GM12892 (cell line): ENCODE measurements at places on chromosomes 3 and 15.

GRCh38 chr3:100426067-100426682 lies 24.8 kb downstream of the LNP1 start:
- DNase-seq: no peak

DNA sequence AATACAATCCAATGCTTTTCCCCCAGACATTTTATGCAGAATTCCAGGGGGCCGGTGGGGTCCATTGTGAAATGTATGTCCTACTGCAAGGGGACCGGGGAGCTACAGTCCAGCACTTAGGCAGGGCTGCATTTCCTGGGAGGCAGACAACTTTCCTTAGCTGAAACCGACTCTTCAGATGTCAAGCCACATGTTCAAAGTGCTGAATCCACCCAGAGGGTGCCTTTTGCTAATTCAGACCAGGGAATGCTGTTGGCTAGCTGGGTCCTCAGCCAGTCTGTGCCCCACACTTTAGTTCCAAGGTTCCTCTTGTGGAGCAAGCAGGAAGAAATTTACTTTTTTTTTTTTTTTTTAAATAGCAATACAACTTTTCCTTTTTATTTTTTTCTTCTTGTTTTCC lies 219.5 kb upstream of the LRTM1 start:
- no peak for DNase-seq

DNA sequence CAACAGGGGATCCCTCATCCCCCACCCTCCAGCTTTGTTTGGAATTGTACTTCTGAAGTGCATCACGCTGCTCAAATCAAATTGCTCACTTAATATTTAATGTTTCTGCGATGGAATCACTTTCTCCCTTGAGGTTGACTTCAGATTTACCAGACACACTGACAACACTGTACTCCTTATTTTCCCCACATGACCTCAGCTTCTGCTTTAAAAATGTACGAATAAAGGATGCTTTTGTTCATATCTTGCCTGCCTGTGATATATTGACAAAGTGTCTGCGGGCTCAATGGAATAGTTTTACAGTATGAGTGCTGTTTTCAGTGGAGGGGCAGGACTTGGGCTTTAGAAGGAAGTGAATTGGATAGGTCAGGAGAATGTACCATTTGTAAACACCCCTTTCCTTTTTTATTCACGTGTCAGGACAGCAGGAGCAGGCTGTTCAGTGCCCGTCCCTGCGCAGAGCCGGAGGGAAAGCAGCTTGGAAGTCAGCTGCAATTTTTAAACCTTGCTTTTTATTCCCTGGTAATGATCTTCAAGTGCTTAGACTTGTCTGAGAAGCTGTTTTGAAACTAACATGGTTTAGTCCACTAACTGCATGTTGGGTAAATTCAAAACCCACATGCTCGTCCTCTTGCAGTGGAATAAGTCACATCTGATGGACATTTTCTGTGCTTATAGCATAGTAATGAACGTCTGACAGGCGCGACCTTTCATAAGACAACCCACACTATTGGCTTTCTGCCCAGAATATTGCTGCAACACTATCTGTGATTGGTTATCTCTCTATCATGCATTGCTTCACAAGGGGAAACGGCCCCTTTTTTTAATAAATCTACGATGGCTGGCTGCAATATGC lies 29.9 kb downstream of the MBNL1 start:
- no peak for DNase-seq

DNA sequence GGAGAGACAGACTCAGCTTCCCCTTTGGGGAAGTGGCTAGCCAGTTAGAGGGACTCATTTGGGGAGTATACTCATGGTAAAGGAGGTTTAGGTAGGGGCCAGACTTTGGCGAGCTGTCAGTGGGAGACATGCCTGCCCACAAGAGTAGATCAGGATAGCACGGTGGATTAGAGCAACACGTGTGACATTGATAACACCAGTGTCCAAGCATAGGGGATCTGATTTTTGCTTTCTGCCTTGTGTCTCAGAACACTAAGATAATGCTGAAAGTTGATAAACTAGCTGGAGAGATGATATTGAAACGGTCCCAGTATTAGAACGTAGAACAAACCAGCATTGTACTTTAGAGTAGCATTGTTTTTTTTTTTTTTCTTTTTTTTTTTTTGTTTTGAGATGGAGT lies 25.9 kb downstream of the MAP6D1 start:
- DNase-seq: no peak

DNA sequence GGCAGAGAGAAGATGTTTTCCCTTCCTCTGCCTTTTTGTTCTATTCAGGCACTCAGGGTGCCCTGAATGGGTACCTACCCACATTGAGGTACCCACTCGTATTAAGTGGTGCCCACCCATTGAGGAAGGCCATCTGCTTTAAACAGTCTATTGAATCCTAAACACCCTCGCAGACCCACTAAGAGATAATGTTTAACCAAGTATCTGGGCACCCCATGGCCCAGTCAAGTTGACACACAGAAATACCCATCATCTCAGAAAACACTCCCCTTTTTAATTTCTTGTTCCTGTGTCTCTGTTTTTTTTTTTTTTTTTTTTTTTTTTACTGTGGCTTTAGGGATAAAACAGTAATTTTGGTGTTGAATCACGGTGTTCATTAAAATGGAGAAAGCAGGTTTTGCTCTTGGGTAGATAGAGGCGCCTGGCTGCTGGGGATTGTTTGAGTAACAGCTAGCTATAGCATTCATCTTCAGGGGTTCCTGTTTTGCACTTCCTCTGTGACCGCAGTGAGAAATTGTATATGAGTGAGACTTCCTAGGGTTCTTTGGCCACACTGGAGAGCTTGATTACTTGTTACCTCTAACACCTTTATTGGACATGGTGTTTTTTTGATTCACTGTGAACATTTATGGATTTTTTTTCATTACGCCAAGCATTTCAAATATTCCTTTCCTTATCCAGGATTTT lies 259.1 kb downstream of the PTPRG start:
- no peak for DNase-seq

GRCh38 chr15:65833501-65834205 lies 35.6 kb upstream of the RAB11A start:
- DNase-seq: no peak

- DNase-seq: no peak
Measured at GRCh38 chr3:53616321-53616720, 121.9 kb downstream of the CACNA1D start.

GRCh38 chr15:86555939-86556338 lies 476.3 kb downstream of the AGBL1 start:
- no peak for DNase-seq

DNA sequence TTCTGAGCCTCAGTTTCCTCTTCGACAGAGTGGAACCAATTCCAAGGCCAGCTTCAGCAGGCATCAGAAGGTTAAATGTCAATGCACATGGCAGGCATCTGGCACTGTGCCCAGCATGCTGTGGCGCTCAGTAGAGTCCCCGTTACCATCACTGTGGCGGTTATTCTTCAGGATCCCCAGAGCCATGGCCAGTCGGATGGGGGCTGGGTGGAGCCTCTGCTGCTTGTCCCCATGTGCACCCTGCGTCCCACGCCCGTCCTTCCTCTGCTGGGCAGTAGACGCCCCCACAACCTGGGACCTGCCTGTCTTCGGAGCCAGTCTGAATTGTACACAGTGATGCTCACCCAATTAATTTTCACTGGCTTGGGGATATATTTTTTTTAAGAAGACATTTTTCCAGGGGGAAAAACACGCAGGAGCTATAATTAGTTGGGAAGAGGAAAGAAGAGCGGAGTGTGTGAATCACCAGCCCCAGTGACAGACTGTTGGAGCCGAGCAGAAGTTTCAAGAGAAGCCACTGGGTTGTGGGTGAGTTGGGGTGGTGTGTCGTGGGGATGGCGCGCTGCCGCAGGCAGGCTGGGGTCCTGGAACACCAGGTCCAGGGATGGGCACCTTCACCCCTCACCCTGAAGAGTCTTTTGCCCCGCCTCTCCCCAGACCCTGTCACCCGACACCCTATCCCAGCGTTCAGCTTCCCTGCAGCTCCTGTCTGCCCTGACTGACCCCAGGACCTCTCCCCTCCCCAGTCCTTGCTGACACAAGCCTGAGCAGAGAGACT lies 26.8 kb upstream of the RPL29 start:
- no peak for DNase-seq

DNA sequence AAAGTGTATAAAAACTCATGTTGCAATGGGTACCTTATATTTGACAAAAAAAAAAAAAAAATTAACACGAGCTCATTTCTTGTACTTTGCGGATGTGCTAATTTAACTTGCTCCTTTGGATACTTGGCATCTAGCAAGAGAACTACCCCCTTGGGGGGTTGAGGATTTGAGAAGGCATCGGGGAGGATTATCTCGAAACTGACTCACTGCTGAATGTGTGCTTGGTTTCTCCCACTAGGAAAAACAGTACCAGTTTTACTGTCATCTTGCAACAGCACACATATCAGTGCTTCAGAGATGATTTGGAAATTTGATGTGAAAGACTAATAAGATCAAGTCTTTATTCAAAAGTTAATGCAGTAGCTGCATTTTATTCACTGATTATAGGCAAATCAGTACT lies 891 bp downstream of the EXOG start:
- DNase-seq: no peak

DNA sequence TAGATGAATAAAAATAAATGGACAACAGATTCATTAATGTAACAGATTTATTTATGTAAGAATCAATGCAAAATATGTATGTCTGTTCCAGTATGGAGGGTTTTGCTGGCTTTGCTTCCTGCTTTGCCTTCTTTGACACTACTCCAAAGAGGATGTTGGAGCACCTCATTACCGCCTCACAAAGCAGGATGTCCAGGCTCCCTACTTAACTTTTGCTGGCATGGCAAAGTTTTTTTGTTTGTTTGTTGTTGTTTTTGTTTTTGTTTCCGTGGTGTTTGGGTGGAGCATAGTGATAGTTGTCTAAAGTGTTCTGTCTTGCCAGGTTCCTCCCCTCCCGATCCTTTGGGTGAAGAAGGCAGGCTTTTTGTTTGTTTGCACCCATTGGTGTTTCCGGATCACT lies 38.7 kb downstream of the DIPK2A start:
- no peak for DNase-seq

- DNase-seq: no peak
Measured at GRCh38 chr3:134406331-134407238, 32.3 kb upstream of the AMOTL2 start.

DNA sequence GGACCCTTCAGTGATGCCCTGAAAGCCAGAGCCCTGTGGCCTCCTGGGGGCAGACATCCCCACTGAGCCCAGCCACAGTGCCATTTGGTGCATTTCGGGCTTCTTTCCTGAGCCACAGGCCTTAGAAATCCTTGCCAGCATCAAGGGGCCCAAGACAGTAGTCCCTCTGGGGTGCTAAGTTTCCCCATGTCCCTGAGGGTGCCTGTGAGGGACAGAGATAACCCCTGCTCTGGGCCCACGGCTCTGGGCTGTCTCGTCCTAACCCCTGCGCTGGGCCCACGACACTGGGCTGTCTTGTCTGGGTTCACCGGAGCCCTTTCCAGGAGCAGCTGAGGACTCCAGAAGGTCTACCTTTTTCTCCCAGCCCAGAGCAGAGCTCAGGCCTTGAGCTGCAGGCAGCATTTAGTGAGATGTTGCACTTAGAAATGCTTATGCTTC lies 45.1 kb upstream of the FGD5 start:
- DNase-seq: no peak

DNA sequence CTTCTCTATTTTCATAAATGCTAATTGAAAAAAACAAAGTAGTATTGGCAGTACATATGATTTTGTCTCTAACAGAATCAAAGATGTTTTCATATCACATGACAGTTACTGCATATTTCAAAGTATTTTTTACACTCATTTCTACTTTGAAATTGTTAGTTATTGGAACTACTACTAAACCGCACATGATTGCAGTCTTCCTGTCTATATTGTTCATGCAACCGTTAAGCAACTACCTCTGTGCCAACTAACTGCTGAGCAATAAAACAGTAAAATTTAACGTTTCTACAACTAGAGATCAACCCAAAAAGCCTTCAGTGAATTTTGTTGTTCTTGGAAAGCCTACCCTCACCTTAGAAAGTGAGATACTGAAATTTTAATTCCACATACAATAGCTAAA lies 64.2 kb downstream of the DMXL2 start:
- no peak for DNase-seq

GRCh38 chr3:9725775-9726515 lies 5.6 kb upstream of the BRPF1 start:
- DNase-seq: no peak

- no peak for DNase-seq
Measured at GRCh38 chr3:187521546-187521945, 148.6 kb downstream of the SST start.

DNA sequence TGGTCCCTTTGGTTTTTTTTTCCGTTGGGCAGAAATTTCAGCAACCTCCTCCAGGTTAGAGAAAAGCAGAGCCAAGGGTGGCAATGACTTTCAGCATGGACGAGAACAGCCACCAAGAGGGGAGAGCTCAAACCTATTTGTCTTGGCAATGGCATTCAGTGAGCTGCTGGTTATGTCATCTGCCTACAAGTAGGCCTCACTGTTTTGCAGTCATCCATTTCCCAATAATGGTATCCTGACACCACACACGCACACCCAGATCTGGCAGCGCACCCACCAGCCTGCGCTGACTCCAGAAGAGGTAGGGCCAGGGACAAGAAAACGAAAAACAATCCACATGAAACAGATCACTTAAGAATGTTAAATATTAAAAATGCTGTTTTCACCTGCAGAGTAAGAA lies 92.3 kb downstream of the MAGI1 start:
- no peak for DNase-seq

- no peak for DNase-seq
Measured at GRCh38 chr15:48486228-48486627, 155.0 kb downstream of the DUT start.

GRCh38 chr3:13513913-13514517 lies 33.9 kb downstream of the HDAC11 start:
- no peak for DNase-seq

DNA sequence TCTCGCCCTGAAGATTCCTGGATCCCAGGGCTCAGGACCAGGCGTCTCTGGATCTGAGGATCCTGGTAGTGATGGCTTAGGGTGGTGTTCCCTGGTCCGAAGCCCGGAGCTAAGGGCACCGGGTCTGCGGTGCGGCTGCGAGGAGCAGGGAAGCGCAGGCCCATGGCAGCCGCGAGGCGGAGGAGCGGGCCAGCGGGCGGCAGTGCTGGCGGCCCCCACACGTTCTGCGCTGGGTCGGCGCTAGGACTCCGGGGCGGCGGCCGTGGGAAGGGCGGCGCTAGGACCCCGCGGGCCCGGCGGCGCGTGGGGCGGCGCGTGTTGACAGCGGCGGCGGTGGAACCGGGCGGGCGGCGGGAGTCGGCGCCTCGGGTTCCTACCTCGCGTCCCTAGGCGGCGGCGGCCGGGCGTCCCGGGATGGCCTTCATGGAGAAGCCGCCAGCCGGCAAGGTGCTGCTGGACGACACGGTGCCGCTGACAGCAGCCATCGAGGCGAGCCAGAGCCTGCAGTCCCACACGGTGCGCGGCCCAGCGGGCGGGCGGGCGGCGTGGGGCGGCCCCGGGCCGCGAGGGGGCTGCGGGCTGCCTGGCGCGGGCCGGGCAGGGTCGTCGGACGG lies at the start of gene PXK:
Gene PXK (plus strand): TSS at position 318 of the 614 bp plus-strand sequence. CDS start 97 bp downstream, at position 415.
- DNase-seq: peak; percentile 80
